ENCODE measurements at places on chromosomes 16 and 17.
A peak's percentile ranks its signal among the peaks of the same experiment; 100 is the strongest.

GRCh38 chr17:65984299-65984698 is 207.6 kb downstream of the CEP112 start:
- DNase-seq = no peak

DNA sequence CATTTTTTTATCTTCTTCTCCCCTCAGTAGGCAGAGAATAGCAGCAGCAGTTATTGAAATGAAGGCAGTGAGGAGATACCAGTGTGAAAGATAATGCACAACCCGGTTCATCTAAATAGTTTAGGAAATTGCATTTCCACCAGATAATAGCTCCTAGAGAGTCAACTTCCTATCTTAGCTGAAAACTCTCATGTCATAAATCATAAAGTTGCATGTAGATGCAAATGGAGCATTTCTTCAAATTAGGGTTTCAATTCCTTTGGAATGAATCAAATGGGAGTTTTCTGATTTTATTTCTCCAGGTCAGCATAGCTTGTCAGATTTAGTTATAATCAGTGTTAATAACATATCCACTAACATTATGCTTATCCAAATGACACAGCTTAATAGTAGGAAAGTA is 335.3 kb downstream of the CNTNAP4 start:
- no peak for DNase-seq

DNA sequence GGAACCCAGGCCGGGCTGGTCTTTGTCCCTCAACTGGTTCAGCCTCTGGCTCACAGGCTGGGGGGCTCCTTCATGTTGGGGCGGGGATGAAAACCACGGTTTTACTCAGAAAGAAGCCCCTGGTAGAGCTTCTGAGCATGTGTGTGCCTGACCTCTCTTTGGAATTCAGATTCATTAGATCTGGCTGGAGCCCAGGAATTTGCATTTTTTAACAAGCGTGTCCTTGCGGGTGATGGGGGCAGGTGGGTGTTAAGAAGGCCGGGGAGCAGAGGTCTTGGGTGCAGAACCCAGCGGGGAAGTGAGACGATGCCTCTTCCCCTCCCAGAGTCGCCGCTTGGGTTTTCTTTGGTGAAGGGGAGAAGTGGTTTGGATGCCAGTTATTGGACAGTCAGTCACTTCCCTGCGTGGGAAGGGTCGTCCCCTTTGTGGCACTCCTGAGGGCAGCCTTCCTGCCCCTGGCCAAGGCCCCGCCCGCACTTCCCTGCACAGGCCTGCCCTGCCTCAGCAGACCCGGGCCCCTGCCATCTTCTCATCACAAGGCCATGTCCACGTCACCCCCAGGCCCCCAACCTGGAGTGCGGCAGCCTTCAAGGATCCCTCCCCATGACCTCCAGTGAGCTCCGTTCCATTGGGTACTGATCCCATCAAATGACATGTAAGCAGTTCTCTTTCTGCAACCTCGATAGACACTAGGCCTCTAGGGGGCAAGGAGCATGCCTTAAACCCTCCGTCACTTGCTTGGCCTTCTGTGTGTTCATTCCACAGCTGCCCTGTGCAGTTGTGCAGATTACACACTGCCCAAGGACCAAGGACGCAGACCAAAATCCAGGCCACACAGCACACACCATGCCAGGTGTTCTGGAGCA is 177.7 kb upstream of the CIBAR2 start:
- no peak for DNase-seq

DNA sequence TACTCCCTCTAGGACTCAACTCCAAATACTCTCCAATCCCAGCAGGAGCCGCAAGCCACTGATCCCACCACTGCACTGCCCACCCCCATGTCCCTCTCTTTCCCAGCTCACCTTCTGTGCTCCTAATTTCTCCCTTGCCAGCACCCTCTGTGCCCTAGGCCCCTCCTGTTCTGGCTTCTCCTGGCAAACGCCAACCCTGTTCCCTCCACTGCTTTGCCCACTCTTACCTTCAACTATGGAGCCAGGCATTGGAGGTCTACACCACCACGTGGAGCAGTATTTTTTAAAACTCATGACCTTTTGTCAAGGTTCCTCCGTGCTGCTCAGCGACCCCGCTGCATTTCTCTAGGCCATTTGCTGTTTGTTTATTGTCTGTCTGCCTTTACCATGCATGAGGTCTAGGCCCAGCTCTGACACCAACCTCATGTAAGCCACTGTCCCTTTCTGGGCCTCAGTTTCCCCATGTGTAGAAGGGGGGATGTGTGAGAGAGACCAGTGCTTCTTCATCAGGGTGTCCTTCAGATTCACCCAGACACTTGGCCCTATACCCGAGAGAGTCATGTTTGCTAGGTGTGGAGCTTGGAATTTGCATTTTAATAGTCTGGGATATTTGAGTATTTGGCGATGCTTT is 4.6 kb downstream of the CCDC102A start:
- no peak for DNase-seq

DNA sequence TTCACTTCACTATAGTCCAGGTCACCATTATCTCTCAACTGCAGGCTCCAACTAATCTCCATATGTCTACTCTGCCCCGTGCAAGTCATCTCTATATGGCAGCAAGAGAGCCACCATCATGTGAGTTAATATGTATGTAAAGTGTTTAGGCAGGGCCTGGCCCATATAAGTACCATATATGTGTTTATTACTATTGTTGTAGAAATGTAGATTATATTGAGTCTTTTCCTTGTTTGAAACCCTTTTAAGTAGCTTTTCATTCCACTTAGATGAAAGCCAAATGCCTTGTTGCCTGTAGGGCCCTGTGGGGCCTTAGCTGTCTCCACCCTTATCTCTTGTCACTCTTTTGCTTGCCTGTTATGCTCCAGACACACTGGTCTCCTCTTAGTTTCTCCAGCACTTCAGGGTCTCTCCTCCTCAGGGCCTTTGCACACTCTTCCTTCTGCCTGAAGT is 164.0 kb downstream of the PHKB start:
- DNase-seq = no peak

DNA sequence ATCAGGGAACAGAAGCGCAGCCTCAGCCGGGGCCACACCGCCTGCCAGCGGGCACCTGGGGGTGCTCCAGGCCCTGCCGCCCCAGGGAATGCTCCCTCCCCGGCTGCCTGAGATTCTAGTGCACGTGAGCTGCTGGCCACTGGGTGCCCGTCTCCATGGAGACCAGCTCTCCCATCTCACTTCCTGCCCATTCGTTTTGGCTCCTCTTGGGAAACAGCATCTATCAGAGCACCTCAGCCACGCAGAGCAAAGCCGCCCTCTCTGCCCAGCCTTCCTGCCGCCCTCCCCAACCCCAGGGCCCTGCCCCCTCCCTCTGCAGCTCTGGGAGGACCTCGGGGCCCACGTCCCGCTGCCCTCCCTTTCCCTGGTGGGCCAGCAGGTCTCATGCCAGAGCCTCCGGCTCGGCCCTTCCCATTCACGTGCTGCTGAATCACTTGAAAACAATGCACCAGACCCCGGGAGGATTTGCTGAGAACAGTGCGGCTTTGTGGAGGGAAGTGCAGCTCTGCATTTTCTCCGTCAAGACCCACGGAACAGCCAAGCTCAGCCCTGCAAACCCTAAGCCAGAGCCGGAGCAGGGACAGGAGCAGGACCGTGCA is 19.4 kb downstream of the CEP295NL start:
- DNase-seq = peak; percentile 98

GRCh38 chr17:38731526-38732294 is 1.6 kb downstream of the CISD3 start:
- DNase-seq = no peak

GRCh38 chr16:49023050-49023449 is 258.6 kb downstream of the CBLN1 start:
- peak; percentile 78 for DNase-seq

- DNase-seq = peak; percentile 38
Observed at GRCh38 chr16:64365448-64365931, 756.4 kb downstream of the CDH11 start.

- peak; percentile 82 for DNase-seq
Observed at GRCh38 chr16:27470567-27471431, 68.8 kb downstream of the IL21R start.

DNA sequence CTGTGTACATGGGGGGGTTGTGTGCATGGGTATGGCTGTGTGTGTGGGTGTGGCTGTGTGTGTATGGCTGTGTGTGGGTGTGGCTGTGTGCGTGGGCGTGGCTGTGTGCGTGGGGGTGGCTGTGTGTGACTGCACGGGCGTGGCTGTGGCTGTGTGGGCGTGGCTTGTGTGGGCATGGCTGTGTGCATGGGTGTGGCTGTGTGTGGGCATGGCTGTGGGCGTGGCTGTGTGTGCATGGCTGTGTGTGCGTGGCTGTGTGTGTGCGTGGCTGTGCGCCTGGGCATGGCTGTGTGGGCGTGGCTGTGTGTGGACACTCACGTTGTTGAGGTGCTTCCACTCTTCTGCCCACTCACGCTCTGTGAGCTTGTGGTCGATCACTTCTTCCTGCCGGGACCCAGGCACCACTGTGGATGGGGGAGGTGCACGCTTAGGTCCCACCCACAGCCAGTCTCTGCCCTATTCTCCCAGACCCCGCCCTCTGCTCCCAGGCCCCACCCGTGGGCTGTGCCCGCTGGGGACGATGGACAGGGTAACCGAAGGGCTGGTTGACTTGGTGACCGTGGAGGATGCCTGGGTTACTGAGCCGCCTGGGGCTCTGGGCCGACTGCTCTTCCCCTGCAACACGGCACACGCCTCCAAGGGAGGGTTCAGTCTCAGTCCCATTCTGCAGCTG is 16.0 kb upstream of the PABPN1L start:
- DNase-seq = no peak

- no peak for DNase-seq
Observed at GRCh38 chr16:86872833-86873232, 294.5 kb downstream of the FOXL1 start.

- DNase-seq = no peak
Observed at GRCh38 chr17:80847496-80848230, 144.0 kb upstream of the CHMP6 start.

DNA sequence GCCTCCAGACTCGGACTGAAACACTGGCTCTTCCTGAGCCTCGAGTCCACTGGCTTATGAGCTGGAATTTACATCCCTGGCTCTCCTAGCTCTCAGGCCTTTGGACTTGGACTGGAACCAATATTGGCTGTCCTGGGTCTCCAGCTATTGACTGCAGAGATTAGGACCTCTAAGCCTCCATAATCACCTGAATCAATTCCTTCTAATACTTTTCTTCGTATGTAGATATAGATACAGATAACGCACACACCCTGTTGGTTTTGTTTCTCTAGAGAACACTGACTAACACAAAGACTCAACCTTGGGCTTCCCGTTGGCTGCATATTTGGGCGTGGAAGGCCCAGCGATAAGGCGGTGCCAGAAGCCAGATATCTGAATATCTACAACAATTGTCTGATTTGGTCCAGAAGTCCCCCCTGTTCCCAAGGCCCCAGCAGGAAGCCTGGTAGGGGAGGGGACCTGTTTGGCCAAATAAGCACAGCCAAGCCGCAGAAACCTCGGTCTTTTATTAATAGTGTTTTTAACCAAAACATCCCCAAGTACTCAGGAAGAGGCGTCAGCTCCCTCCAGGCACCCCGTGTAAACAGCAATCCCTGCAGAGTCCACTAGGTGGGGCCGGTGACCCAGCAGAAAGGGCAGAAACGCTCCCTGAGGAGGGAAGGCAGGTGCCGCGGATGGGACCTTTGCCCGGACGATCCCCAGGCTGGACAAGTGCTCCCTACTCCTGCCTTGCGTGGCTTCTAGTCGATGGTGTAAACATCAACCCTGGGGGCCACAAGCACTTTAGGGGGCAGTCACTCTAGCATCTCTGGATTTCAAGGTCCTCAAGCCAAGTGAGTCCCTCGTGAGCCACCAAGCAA is 57.0 kb downstream of the ABR start:
- DNase-seq = peak; percentile 70

DNA sequence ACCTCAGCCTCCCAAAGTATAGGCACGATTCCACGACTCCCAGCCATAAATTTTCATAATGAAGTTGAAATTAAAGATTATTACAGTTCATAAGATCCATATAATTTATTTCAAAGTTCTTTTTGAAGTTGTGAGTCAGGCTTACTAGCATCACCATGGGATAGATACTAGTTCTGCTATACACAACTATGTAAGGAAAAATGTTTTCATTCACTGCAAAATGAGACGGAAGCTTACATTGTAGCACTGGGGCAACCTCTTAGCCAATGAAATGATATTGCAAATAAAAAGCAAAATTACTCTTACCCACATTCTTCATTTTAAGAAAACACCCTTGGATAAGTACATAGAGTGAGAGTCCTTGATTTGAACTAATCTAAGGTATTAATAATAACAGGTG is 18.8 kb upstream of the MARCHF10 start:
- no peak for DNase-seq

DNA sequence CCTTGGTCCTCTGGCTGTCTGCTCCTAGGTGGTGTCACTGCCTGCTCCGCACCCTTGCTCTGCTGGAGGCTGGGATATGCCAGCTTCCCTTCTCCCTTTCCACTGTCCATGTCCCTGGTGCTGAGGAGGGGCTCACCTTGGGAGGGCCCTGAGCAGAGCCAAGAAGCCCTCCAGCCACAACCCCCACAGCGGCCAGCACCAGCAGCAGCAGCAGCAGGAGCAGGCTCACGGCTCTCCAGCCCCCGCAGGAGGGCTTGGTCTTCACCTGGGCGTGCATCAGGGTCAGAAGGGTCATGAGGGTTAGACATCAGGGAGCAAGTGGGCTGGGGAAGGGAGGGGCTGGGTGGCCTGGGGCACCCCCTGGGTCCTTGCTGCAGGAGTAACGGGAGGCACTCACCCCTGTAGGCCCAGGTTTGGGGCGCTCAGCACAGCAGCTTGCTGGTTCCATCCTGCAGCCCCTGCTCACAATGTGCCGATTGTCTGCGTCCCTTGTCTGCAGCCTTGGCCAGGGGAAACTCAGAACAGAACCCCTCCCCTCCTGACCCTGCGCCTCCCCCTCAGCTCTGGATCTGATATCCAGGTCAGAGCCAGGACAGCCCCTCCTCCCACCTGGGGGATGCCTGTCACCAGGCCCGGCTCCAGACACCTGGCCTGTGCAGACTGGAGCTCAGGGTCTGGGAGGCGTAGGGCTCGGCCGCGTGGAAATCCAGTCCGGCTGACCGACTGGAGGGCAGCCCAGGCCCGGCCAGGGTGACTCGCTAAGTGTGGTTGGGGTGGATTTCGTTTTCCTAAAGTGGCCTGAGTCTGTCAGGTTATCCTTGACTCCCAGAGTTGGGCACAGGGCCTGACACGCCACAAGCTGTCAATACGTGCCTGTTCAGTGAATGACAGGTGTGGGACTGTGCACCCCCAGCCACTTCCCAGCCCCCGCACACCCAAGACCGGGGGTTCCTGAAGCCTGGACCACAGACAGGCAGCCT is at the start of gene BRICD5:
TSS of gene BRICD5 (minus strand) at position 478 of the 980 bp plus-strand sequence. CDS start at position 448, 30 bp downstream.
- no peak for DNase-seq

DNA sequence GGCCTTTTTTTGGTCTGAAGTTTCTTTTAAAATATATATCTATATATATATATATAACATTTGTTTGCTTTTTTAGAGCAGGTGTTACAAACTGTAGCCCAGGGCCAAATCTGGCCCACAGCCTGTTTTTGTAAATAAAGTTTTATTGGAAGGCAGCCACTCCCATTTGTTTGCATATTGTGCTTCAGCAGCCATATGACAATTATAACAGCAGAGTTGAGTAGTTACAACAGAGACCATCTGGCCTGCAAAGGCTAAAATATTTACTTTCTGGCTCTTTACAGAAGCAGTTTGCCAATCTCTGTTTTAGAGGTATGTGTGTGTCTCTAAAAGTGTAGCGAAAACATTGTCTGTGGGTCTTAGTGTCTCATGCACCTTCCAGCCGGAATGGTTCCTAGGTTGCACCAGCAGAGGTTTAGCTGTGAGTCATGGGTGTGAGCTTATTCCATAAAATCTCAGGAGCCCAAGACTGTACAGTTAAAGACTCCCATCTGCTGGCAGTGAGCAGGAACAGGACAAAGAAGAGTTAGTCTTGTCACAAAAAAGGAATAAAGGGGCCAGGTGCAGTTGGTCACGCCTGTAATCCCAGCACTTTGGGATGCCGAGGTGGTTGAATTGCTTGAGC is 23.8 kb downstream of the LCMT1 start:
- peak; percentile 65 for DNase-seq
